CD4-positive, alpha-beta T cell (primary cell): ENCODE measurements at places on chromosomes 7 and 10. TPM values are rescaled to one million over a fixed set of nuclear protein-coding genes. Genes with fewer than 3 reads are reported as not detected.
A peak's percentile ranks its signal among the peaks of the same experiment; 100 is the strongest.

CRPPA gene
- total RNA-seq, result 1.1 TPM

GRCh38 chr10:132028706-132029105, 37.0 kb upstream of the JAKMIP3 start:
- no peak for DNase-seq

DNA sequence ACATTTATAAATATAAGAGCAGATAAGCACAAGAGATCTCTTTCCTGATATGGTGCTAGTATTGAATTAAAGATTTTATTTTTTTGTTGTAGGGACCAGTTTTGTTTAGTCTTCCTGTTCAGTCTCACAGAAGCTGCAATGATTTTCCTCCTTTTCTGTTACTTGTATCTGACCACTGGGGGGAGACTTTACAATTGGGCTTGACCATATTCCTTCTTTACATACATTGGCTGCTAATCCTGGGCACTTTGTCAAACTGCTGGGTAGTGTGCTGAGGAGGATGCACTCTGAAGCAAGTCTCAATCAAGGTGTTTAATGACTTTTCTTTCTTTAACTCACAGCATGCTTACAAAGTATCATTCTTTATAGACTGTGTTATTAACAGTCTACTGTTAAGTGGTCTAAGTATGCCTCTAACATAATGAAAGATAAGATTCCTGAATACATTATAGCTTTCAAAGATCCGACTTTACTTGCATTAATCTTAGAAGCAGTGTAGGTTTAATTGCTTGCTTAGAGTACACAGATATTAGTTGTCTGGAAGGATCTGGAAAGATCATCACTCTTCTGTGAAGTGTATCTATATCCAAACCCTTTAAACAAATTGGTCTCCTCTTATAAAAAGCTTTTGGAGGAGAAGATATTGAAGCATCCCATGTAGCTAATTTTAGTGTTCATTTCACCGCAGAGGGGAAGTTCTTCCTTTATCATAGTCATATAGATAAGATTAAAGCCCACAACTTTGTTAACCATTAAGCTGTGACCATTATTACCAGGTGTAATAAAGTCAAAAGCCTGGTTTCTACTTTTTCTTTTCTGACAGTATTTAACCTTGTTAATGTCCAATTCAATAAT, 3.1 kb downstream of the PALS2 start:
- DNase-seq, result peak; percentile 50

GRCh38 chr7:73966941-73967831, 60.8 kb upstream of the ELN start:
- no peak for DNase-seq

ACTR3C gene
- total RNA-seq, result 3.4 TPM

OR2A42 gene
- total RNA-seq, result not detected
